T-cell (primary cell): ENCODE measurements at places on chromosomes 12 and 14. TPM values are rescaled to one million over a fixed set of nuclear protein-coding genes. Genes with fewer than 3 reads are reported as not detected.

Gene ACOT6
- total RNA-seq = not detected

Gene CSRP2
- total RNA-seq = not detected

Gene ZNF385A
- 2.7 TPM for total RNA-seq

Gene CD27
- total RNA-seq = 140 TPM

Gene SLCO1B3
- total RNA-seq = not detected
